ENCODE measurements at places on chromosomes 5 and 9.

GRCh38 chr9:93091453-93092081 lies 4.5 kb upstream of the CARD19 start:
- no peak for DNase-seq

DNA sequence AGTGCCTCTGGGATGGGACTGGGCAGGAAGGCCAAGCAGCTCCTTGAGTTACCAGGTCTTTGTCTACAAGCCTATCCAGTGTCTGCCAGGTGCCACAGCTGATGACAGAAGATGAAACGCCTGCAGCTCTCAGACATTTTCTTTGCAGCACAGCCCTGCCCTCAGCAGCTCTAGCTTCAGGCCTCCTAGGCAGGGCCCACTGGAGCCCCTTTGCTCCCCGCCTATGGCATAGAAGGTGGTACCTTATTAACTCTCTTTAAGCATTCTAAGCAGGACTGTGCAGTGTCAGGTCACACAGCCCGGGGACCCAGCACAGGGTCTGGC lies 1.3 kb upstream of the SKP1 start:
- no peak for DNase-seq

DNA sequence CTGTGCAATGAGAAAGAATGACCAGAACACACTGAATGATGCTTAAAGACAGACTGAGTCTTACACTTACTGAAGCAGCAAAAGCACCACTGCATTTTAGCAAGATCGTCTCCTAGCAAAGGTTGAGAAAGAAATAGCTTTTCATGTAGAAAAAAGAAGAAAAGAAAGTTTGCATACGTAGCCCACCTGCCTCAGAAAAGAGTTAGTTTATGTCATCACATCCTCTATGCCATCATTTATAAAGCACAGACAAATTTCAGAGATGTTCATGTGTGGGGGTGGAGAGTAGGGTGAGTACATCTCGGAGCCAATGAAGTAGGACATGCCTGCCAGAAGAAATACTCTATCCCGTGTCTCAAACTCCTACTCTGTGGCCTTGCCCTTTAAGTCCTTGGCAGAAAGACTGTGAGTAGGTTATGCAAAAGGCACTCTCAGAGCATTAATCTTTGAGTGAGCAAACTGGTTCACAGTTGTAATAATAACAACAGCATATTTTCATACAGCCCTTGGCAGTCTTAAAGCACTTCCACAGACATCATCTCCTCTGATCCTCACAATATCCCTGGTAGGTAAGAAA lies 22.4 kb downstream of the NRG2 start:
- no peak for DNase-seq

- no peak for DNase-seq
Measured at GRCh38 chr5:170681013-170681433, 102.5 kb upstream of the GABRP start.

DNA sequence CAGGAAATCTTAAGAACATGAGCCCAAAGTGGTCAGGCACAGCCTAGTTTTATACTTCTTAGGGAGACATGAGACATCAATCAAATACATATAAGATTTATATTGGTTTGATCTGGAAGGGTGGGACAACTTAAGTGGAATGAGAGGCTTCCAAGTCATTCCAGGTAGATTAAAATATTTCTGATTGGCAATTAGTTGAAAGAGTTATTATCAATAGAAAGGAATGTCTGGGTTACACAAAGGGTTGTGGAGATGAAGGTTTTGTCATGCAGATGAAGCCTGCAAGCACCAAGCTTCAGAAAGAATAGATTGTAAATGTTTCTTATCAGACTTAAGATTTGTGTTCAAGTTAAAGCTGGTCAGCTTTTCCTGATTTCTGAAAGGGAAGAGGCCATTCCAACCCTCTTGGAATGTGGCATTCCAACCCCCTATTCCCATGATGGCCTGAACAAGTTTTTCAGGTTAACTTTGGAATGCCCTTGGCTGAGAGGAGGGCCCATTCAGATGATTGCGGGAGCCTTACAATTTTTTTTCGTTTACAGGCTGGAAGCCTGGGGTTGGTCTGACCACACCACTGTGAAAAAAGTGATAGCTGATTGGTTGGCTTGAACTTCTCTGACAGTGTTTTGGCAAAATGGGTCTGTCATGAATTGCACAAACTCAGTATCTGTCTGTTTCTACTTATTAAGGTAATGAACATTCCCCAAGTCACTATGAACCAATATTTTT lies 245.6 kb upstream of the RAI14 start:
- DNase-seq = no peak

GRCh38 chr5:134046801-134047686 lies 42.3 kb upstream of the VDAC1 start:
- DNase-seq = peak; percentile 53

GRCh38 chr9:109063760-109064159 lies 50.5 kb upstream of the CTNNAL1 start:
- no peak for DNase-seq

DNA sequence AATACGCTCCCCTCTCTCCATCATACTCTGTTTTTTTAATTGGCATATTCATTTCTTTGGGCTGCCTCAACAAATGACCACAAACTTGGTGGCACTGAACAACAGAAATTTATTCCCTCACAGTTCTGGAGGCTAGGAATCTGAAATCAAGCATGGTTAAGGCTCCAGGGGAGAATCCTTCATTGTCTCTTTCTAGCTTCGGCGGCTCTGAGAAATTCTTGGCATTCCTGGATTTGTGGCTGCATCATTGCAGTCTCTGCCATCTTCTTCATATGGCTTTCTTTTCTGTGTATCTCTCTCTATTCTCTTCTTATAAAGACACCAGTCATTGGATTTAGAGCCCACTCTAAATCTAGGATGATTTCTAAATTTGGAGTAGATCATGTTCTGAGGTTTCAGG lies 10.9 kb upstream of the SLC24A2 start:
- no peak for DNase-seq

DNA sequence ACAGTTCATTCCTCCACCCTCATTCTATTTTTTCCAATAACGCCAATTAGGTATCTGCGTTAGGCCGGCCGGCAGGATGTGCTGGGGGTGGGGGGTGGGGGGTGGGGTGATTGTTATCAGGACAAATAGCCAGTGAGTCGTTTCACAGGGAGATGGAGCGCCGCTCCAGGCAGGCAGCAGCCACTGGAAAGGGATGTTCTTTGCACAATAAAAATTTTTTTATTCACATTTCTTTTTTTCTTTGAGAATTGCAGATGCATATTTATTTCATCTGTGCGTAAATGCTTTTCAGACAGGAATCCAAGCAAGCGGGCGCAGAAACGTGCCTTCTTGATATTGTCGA lies 4.1 kb downstream of the LMX1B start:
- DNase-seq = no peak

DNA sequence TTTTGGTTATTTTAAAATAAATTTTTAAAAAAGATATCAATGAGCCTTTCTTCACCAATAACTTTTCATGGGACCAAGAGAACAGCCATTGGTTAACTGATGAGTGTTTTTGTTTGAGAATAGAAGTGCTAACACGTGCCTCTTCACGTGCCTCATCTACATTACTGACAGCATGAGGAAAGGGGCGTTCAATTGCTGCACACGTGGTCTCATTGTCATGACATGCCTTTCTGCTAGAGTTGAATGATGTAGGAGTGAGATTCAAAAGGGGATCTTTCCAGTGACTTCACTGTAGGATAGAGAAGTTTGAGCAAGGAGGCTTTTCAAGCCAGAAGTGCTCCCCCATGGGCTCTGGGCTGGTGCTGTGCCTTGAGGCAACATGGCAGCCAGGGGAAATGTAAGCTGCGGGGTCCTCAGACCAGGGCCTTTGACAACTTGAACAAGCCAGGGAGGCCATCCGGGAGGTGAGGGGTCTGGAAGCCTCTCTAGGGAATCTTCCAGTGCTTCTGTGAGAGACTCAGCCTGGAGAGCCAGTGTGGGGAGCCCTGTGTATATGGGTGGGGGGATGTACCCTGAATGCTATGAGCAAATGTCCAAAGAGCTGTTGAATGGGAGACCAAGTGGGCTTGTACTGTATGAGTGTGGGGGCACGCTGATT lies 51.2 kb upstream of the FSTL4 start:
- DNase-seq = no peak

GRCh38 chr5:149333711-149334443 lies 11.4 kb upstream of the GRPEL2 start:
- DNase-seq = no peak

GRCh38 chr5:167754501-167755021 lies 536.9 kb upstream of the WWC1 start:
- DNase-seq = no peak

DNA sequence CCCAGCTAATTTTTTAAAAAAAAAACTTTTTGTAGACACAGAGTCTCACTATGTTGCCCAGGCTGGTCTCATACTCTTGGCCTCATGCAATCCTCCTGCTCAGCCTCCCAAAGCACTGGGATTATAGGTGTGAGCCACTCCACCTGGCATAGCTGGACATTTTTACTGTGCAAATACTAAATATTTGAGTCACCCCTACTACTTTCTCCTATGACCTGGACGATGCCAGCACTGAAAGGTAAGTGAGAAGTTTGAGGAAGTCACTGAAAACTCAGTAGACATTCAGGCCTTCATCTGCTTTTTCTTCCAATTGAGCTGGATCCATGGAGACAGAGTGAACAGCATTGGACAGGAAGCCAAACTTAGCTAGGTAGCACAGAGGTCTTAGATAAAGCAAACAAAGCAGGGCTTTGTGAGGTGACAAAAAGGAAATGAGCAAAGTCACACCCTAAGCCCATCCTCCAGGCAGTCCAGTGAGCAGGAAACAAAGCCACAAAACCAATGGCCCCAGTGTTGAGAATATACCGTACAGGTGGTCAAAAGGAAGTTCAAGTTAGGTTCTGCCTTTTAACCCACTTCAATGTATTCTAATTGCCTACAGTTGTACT lies 192.6 kb upstream of the RASA1 start:
- no peak for DNase-seq

DNA sequence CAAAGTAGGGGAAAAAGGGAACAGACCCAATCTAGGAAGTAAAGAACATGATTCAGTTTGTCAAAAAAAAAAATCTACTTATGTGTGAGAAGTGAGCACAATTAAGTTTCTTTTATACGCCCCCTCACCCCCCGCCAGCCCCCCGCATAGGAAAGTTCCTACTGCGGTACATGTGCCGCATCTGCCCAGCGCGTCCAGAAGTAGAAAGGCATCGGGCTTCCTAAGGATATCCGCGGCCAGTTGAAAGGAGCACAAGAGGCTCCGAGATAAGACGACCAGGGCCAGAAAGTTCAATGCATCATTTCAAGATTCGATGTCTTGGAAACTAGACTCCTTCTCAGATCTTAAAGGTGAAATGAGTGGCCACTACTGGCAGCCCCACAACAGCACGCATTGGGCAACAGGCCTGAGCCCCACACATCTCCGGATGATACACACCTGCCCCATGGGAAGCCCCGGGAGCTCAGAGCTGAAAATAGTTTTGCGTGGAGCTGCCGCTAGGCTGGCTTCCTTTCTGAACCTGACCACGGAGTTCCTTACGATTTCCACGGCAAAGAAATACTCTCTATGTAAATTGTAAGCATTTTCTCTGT lies 203.9 kb downstream of the RAB3C start:
- DNase-seq = no peak

- DNase-seq = no peak
Measured at GRCh38 chr9:12773562-12773961, 1.3 kb upstream of the LURAP1L start.

DNA sequence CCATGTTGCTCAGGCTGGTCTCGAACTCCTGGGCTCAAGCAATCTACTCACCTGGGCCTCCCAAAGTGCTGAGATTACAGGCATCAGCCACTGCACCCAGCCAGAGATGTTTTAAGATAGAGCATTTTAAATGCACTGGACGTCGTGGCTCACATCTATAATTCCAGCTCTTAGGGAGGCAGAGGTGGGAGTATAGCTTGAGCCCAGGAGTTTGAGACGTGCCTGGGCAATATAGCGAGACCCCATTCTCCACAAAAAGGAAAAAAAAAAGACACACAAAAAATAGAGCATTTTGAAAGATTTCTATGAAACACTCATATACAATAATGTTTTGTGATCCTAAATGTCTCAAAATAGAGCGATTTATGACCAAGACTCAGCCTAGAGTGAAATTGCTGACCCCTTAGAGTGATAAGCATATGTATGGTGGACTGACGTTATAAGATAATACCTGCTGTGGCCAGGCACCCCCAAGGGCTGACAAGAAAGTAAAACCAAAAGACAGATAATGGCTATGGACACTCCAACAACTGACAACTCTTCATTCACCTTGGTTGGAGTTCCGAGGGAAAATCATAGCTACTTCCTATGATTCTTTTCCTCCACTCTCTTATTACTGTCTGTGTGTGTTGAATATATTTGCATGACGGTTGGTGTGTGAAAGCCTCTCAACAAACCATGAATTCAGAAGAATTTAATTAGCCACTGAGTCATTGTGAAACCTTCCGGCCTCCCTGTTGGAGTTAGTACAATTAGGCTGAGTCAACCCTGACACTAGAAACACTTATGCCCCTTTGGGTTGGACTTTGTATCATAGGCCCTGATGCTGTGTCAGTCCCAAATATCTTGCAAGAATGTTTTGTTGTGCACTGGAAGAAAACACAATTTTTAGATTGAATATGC lies 526.5 kb upstream of the NUDT12 start:
- no peak for DNase-seq

- DNase-seq = no peak
Measured at GRCh38 chr9:73575101-73576060, 423.7 kb downstream of the ANXA1 start.

DNA sequence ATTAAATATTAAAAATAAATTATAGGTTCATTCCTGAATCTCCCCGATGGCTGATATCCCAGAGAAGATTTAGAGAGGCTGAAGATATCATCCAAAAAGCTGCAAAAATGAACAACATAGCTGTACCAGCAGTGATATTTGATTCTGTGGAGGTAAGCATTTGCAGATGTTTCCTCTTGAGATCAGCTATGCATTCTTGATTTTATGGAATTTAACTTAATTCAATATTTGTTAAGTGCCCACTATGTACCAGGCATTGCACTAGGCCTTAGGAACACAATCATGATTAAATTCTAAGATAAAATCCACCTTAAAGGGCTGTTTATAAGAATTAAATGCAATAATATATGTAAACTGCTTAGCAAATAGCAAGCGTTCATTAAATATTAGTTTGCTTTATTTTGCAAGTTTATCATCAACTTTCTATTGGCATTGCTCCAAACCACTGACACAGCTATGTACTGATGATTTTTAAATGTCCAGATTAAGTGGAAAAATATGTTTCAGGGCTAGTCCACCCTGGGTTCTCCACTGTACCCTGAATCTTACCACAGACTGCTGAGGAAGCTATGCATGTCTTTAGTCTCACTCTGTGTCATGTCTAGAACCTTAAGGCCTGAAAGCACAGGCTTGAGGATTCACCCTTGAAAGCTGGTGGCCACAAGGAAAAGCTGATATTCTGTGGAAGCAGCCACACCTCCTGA lies 33.2 kb downstream of the SLC22A4 start:
- DNase-seq = no peak

GRCh38 chr9:83675466-83675865 lies 32.3 kb downstream of the UBQLN1 start:
- DNase-seq = no peak

GRCh38 chr5:141941779-141942178 lies 16.2 kb downstream of the PCDH12 start:
- DNase-seq = no peak

Data from pons (tissue), 1 donor.